HFFc6 (cell line): ENCODE measurements at places on chromosomes 2 and 18. TPM values are rescaled to one million over a fixed set of nuclear protein-coding genes. Genes with fewer than 3 reads are reported as not detected.

The LYPD1 gene
- total RNA-seq: 1.7 and 9.3 TPM in 2 replicates

The LBX2 gene
- 0.60 to 1.3 TPM (median 0.73 TPM) in 3 replicates for total RNA-seq

The ALK gene
- total RNA-seq: not detected in 3 replicates

The LINC00305 gene
- not detected in 3 replicates for total RNA-seq

The KATNAL2 gene
- 0.48 to 1.4 TPM (median 1.1 TPM) in 3 replicates for total RNA-seq

The TCF7L1 gene
- 3.0 and 9.6 TPM in 2 replicates for total RNA-seq

The NEU4 gene
- total RNA-seq: 0.13 TPM in 1 of 3 replicates, not detected in the others

DNA sequence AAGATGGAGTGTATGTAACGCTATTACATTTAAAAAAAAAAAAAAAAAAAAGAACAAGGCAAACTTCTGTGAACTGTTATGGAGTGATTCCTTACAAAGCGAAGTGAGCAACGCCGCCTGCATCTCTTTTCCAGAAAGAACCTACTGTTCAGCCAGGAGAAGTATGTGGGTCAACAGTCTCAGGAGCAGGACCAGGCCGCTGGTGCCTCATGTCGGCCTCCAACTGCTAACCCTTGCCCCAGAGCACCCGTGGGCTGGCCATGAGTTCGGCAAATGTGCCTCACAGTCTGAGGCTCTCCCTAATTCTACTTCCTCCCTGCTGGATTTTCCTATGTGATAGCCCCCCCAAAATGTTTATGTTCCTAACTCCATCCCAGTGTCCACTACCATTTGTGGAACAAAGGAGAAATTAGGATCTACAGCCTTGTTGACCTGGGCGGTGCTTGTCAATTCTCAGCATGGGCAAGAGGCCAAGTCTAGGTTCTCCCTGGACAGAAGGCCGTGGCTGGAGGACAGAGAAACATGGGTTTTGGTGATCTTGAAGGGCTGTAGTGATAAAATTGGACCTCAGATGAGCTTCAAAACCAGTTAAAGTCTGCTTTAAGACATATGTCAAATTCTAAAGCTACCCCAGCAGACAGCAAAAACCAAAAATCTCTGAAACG is 15.9 kb downstream of the FAM168B start:
- no peak for DNase-seq

DNA sequence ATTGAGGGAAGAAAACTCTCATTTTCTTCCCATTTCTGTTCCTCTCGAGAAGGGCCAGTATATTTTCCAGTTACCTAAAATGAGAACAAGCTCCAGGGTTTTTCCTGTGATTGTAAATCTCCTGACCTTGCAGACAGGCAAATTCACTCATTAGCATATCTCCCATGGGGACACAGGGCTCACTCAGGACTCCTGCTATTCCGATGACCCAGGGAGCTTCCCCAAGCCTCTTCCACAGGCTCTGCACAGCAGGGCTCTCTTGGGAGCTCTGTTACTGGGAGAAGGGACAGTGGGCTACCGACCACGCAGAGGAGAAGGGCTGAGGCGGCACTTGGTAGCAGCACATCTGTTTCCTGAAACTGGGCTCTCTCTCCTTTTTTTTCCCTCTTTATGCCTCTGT is 135.2 kb upstream of the CAPN13 start:
- DNase-seq: no peak

- DNase-seq: no peak
Measured at GRCh38 chr2:7620255-7620654, 703.0 kb downstream of the RNF144A start.

DNA sequence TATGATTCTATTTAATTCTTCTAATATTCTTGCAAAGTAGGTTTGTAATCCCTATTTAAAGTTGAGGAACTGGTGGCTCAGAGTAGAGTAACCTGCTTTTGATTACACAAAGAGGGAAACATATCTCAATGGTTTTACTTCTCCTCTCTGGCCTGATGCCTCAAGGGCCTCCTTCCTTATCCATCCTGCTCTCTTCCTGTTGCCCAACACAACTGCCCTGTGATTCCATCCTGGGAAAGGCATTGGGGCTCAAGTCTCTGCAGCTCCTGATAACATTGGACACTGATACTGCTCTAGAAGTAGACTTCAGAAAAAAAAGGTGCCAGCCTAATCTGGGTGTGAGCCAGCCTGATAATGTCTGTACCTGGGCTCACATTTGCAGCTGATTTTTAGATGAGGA is 75.8 kb downstream of the RDH14 start:
- DNase-seq: no peak

DNA sequence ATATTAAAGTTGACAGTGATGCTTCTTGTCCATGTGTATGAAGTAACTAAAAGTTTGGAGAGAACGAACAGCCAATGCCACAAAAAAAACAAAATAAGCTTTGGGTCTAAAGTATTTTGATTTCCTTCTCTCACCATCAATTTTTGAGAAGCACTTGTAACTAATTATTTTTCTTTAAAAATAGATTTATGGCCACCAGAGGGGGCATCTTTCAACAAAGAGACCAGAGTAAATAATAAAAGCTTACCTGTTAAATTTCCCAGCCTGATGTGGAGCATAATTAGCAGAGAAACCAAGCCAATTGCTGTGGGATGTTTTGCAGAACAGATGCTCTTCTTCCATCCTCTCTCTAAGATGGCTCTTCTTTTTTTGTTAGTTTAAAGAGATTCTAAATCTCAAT is 29.0 kb downstream of the LINC00305 start:
- no peak for DNase-seq

DNA sequence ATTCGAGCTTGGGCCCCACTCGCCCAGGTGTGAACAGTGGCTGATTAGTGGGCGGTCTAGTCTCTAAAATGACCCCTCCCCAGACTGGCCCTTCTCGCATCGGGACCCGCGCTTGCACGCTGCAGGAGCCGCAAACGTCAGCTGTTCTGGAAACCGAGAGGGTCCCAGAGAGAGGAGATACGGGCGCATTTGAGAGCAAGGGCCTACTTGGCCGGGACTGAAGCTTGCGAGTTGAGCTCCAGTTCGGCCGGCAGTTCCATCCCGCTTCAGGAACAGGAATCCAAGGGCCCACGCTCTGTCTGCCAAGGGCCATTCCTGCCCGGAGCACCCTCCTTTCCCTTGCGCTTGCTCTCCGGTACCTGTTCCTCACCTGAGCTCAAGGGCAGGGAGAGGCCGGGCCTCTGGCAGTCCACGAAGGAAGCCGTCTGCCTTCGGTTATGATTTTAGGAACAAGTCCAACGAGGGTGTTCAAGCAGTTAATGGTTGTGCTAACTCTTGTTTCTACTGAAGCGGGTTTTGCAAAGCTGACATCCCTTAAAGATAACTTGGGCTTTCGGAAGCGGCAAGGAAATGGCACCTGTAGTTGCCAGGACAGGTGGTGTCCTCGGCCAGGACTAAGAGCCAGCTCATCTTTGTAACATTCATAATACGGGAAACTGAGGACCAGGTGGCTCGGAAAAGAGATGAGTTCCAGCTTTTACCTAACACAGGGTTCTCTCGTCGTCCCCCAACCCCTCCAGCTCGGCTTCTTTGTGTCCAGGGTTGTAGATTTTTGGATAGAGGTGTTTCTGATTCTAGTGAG is 3.9 kb upstream of the DLX1 start:
- no peak for DNase-seq

- DNase-seq: no peak
Measured at GRCh38 chr2:2057125-2057721, 273.9 kb downstream of the MYT1L start.

- DNase-seq: no peak
Measured at GRCh38 chr18:31970617-31971016, 27.7 kb upstream of the TRAPPC8 start.

GRCh38 chr2:239979243-239980023 is 45.7 kb downstream of the NDUFA10 start:
- DNase-seq: no peak

DNA sequence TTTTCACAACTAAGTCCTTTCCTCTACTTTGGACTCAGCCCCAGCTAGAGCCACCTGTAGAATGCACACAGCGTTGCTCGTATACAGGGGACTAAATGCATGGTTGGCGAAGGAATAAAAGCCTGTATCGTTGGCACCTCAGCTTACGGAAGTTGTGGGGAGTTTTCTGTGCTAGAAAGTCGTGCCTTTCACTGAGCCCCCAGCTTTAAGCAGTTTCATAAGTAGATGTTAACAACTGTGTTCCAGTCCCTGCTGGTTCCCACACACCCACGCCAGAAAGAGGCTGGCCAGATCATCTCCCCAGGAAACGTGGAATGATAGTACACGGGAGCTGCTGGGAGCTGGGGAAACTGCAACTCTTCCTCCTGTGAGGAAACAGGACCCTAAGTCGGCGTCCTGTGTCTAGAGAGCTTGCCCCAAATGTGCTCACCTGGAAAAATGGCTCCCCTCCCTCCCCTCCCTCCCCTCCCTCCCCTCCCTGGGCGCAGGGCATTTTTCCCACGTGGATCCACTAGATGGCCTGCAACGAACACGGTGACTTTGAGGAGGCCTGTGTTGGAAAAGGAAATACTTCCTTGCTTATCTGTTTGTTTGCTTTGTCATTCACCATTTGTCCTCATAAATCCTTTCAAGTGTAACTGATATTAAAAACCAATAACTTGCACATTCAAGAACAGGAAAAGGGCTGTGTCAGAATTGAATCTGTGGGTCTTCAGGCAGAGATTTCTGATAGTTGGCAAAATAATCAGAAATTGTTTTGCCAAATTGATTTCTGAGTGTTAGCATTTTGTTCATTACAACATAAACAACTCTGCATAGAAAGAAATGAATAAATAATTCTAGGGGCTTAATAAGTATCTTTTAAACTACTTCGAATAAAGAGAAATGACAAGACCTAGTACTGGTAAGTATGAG is 43.9 kb upstream of the RFX8 start:
- DNase-seq: peak; percentile 52

DNA sequence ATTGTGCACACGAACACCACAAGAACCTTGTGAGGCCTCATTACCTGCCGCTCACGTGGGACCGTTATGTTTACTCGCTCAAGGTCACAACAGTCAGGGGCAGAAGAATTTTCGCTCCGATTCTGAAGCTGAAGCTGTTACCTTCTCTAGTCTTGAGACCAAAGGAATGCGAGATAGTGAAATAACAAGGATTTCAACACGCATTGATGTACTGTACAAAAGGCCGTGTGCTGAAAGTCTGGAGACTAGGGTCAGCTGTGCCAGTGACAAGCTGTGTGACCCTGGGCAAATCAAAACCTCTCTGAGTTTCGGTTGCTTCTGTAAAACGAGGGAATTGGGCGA is 583 bp downstream of the NEMP2 start:
- no peak for DNase-seq

DNA sequence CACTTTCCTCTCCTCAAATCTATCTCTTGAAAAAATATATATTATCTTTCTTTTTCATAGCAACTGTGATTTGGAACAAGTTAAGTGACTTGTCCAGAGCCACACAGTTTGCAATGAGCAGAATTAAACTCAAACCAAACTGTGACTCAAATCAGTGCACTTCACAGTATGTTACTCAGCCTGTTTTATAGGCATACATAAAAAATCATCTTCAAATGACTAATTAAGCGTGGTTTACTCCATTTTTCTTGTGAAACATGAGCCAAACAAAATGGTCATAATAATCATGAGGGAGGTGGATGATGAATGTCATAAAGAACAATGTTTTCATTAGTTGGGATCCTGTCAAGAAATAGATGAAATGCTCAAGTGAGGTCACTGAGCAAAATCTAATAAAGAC is 6.1 kb upstream of the CCDC178 start:
- DNase-seq: no peak

DNA sequence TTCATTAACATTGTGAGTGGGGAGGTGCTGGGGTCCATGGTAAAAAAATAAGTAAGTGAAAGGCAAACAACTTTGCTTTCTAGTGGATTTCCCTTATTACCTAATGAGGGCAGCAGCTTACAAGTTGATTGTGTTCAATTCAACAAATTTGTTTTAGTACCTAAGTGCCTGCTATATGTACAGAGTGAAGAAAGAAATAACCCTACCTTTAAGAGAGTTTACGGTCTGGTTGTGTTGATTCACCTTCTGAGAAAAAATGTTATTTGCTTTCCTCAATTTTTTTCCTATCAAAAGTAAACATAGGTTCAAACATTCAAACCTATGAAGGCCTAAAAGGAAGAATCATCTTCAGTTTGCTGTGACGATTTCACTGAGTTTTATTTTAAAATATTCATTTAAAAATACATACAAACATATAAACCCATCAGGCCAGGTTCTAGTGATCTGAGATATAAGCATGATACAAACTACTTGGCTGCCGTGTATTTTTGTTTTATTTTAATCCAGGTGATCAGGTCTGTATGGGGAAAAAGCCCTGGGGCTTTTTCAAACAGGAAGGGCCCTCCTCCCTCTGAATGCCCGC is 1.5 kb upstream of the SPTBN1 start:
- DNase-seq: no peak

- no peak for DNase-seq
Measured at GRCh38 chr2:141911485-141912066, 219.2 kb downstream of the LRP1B start.

DNA sequence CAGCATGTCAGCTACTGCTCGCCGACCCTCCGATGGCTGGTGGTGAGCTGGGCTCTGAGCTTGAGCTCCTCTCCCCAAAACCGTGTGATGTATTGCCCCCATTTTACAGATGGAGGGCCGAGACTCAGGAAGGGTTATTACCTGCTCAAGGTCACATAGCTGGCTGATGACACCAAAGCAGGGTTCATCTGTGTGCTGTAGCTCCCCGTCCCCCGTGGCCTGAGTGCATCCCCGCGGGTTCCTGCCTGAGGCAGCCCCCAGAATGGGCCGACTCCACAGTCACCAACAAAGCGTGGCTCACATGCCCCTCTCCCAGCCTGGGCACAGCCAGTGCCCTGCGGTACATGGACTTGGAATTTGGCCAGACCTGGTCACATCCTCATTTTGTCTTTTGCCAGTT is 198.6 kb downstream of the TFCP2L1 start:
- no peak for DNase-seq

- no peak for DNase-seq
Measured at GRCh38 chr2:63589148-63589958, 590 bp downstream of the MDH1 start.

DNA sequence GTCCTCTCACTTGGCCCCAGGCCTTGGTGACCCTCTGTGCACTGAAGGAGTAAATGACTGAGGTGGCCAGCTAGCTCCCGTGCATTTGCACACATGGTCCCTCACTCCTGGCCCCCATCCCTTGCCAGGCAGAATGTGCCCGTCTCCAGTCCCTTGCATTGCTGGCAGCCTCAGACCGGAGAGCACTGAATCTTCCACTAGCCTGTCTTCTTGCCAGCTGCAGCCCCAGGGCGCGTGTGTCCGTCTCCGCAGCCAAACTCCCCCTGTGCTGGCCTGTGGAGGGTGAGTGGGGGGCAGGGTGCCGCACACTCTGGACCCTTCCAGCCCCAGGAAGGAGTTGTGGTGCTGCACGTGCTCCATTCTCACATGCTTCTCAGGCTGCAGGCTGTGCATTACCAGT is 35.9 kb downstream of the INPP4A start:
- DNase-seq: no peak

DNA sequence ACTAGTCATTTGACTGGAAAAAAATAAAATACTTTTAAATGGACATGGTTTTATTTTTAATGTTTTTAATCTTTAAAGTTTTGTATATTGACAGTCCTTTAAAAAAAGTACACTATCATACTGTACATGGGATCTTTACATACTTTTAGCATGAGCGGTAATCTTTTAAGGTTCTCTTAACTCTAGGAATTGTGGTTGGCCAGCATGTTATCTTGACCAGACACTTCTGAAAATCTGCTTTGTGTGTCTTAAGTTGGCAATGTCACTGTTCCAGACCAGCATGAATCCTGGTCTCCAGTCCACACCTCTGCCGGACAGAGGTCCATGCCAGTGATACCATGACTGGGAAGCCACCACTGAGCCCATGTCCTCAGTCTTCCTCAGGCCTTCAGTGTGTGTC is 17.7 kb downstream of the ITGB1BP1 start:
- DNase-seq: peak; percentile 32

- peak; percentile 3 for DNase-seq
Measured at GRCh38 chr2:228777855-228778355, 493.2 kb downstream of the PID1 start.

GRCh38 chr2:67585400-67585799 is 188.3 kb downstream of the ETAA1 start:
- DNase-seq: no peak
